Breast epithelium (tissue), 4 donors: ENCODE measurements at places on chromosomes 7 and 10.

GRCh38 chr7:6650086-6650485 is 13.0 kb downstream of the ZNF316 start:
- peak; percentile 14 for DNase-seq

GRCh38 chr7:43583424-43584194 is 701 bp downstream of the STK17A start:
- peak; percentile 41 for DNase-seq

DNA sequence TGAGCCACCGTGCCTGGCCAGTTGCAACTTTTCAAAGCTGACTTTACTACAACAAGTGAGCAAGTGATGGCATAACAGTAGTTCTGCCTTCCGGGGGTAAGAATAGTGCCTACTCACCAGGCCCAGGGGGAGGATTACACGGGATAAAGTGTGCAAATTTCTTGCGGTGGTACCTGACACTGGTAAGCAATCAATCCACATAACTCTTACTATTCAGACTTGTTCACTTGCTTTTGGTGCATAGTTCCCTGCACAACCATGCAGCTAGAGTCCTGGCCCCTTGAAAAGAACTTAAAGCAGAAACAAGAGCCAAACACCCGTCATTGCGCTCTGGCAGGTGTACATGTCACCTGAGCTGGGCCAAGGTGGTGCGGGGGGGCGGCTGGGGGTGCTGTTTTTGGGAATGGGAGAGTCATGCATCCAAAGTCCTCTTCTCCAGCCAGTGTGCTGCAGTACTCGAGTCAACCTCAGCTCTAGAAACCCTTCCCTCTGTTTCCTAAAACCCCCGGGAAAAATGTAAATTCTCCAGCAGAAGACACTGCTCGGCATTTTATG is 5.4 kb upstream of the COBL start:
- DNase-seq = no peak

GRCh38 chr7:17485368-17485767 is 186.9 kb downstream of the AHR start:
- no peak for DNase-seq

DNA sequence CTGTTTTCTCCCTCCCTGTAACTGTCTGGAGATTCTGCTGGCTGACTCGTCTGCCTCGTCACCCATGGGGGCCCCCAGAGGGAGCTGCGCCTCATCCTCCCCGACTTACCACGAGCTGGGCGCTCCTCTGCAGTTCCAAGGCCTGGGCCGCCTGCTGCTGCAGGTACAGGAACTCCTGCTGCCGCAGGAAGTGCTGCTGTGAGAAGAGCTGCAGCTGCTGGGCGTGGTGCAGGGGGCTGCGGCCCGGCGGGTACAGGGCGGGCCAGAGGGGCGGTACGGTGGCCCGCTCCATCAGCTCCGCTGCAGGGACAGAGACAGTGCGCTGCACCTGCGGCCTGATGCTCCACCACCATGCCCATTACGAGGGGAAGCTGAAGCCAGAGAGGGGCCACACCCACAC is 47.7 kb downstream of the TNRC18 start:
- DNase-seq = no peak

GRCh38 chr7:42959549-42959948 is 27.4 kb downstream of the MRPL32 start:
- no peak for DNase-seq

DNA sequence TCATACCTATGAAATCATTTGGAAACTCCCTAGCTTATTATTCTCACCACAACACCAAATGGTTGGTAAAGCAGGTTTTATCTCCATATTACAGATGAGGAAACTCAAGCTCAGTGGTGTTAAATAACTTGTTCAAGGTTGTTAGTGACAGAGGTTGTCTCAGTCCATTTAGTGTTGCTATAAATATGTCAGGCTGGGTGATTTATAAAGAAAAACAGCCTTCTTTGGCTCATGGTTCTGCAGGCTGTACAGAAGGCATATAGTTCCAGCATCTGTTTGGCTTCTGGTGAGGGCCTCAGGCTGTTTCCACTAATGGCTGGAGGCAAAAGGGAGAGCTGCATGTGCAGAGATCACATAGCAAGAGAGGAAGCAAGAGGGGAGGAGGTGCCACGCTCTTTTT is 96.6 kb downstream of the ZNF438 start:
- DNase-seq = no peak

DNA sequence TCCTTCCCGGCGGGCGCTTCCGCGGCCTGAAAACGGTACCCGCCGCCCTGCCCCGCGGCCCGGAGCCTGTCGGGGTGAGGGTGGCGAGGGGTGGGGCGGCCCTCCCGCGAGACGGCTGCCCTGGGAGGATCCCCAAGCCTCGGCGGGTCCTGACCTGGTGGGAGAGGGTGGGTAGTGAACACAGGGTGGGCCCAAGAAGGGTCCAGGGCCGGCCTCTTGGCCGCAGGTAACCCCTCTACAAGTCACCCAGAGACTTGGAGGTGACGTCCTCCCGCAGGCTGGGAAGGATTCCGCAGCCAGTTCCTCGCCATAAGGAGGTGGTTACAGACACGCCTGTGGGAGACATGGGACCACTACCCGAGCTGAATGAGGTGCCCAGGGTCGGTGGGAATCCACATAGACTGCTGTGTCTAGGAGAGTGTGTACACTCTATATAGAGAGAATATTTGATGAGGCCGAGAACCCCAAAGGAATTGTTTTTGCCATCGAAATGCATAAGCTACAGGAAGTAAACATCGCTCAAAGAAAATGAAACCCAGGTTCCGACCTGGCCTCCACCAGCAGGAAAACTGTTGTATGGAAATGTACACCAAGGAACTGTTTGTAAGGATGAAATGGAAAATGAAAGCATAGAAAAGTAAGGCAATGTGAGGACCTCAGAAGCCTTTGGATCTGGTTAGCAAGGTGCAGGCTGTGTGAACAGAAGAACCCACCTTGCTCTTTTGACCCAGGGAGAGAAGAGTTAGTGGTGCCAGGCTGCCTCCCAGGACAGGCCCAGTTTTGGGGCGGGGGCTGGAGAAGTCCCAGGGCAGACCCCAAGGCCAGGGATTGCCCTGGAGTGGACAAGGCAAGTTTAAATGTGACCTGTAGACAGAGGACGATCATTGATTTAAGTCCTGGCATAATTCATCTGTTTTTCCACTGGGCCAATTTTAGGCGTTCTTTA is 659 bp downstream of the OPTN start:
- DNase-seq = peak; percentile 34

GRCh38 chr7:5636914-5637313 is 144.5 kb downstream of the RNF216 start:
- no peak for DNase-seq

- peak; percentile 57 for DNase-seq
These were observed 644 bp downstream of the SORBS1 start for GRCh38 chr10:95560278-95561176.

- no peak for DNase-seq
These were observed 14.4 kb upstream of the PDGFA start for GRCh38 chr7:534075-534474.

- no peak for DNase-seq
These were observed 508.9 kb downstream of the SORCS1 start for GRCh38 chr10:106655636-106656035.

DNA sequence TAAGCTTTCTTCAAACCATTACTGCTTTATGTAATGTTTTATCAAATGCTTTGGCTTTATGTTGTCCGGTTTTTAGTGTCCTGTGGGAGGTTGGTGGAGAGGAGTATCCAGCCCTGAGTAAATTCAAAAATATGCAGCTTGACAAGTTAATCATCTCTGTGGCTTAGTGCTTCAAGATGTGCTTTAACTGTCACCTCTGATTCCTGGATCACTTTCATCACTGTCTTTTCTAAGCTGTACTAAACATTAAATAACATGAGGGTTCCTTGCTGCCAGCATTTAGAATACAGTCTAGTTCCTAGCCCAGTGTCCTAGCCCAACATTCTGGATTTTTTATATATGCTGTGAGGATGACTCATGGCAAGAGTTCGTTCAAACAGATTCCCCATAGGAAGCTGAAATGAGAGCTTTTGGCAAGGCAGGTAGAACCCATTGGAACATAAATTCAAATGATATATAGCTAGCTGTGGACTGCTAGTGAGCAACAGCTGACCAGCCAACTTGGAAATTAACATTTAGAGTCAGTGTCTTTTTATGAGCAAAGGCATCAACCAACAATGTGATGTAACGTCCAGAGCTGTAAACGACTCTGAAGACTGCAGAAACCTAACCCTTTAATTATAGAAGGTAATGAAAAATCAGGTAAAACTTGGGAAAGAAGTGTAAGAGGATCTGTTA is 80.6 kb upstream of the OIT3 start:
- no peak for DNase-seq

GRCh38 chr10:60314069-60314940 is 75.4 kb downstream of the ANK3 start:
- DNase-seq = no peak

DNA sequence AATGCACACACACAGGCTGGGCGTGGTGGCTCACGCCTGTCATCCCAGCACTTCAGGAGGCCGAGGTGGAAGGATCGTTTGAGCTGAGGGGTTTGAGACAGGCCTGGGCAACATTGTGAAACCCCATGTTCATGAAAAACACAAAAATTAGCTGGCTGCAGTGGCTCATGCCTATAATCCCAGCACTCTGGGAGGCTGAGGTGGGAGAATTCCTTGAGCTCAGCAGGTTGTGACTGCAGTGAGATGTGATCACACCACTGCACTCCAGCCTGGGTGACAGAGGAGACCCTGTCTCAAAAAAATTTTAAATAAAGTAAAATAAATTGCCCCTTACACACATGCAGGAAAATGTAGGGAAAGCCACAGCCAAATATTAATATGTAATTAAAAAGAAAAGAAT is 44.1 kb downstream of the RNF32 start:
- no peak for DNase-seq

DNA sequence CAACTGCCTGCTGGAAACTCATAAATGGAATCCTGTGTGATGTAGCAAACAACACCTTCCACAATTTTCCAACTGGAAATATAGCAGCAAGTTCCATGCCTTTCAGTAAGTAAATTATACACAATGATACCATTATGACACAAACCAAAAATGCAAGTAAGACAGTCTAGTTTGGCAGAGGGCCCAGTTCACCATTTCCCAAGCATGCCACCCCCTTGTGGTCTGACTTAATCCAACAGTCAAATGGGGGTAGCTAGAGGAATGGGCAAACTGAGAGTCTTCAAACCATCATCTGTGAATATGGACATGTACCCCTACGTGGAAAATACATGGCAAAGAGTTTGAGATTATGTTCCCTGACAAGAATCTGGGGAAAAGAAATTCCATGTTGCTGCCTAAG is 137.6 kb upstream of the VWC2 start:
- DNase-seq = no peak

GRCh38 chr7:954330-955238 is at the start of gene ADAP1:
ADAP1 (minus strand) TSS chr7:954680; CDS start chr7:954477, 203 bp downstream.
- DNase-seq = peak; percentile 47

GRCh38 chr10:13206546-13207443 is 27.4 kb downstream of the UCMA start:
- DNase-seq = no peak

DNA sequence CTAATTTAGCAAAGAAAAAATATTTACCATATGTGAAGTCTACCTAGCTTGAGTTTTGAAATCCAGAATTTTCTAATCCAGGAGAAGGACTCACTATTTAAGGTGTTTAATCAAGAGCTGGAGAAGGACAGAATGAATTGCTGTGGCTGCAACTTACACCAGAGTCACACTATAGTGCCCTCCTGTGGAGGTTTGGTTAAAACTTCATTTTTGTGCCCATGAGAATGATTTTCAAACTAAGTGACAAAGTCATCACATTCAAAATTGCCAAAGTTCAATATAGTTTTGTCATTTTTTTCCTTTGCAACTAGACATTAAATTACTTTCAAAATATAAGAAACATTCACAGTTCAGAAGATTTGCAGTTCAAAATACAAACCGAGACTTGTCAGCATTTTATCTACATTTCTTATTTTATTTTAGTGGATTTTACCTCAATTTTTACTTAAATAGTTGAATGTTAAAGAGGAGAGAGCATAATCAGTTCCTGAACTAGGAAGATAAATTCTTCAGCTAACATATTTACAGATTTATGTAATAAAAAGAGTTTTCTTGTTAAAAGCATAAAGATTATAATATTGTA is 70.7 kb downstream of the CABCOCO1 start:
- no peak for DNase-seq

GRCh38 chr10:60200012-60200681 is 189.5 kb downstream of the ANK3 start:
- no peak for DNase-seq

- no peak for DNase-seq
These were observed 1303.0 kb downstream of the GATA3 start for GRCh38 chr10:9357471-9357870.

DNA sequence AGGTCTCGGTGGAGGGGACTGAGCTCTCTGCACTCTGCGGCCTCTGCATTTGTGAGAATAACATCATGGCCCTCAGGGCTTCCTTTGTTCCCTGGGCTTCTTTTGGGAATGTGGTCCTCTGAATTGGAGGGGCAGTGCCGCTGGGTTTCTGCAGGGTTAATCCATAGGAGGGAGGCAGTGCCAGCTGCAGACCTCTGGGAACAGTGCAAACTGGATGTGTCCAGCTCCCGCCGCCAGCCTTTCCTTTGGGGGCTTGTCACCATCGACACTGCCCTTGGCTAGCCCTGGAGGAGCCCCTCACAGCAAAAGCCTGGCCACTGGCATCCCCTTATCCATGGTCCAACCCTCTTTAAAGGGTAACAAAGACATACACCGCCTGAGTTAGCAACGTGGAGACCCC is 174.0 kb downstream of the WDR37 start:
- no peak for DNase-seq

GRCh38 chr10:15515202-15515601 is 144.1 kb upstream of the FAM171A1 start:
- DNase-seq = peak; percentile 78

DNA sequence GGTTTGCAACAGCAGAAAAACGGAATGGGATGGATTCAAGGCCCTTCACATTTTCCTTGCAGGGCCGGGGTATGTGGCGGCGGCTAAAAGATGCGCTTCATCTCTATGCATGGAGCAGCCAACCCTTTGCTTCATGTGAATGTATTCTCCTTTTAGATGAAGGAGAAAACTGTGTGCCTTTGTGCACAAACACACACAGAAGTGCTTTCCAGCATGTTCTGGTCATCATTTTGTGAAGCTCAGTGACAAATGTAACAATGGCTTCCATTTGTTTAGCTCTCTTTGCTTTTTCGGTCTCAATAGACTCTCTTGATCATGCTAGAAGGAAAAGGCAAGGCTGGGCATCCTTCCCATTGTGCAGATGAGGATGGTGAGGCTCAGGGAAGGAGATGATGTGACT is 161.7 kb upstream of the MKI67 start:
- DNase-seq = no peak

GRCh38 chr7:140638173-140638791 is 2.3 kb downstream of the DENND2A start:
- no peak for DNase-seq
